ENCODE measurements at places on chromosomes 5 and 9. TPM values are rescaled to one million over a fixed set of nuclear protein-coding genes. Genes with fewer than 3 reads are reported as not detected.

GRCh38 chr5:125372694-125373631 lies 626.5 kb upstream of the ZNF608 start:
- H3K4me3 ChIP-seq: peak overlapping the region; percentile 59
- no peak for DNase-seq
- no peaks in the 10 kb centered on the region for H3K36me3 ChIP-seq
- peak overlapping the region; percentile 78 for H3K27ac ChIP-seq
- H3K27me3 ChIP-seq: peaks cover 7% of the 10 kb centered on the region
- peaks cover 67% of the 10 kb centered on the region for H3K4me1 ChIP-seq

The SPATA31E1 gene
- total RNA-seq: 0.71 TPM

The TMEM252 gene
- not detected for total RNA-seq

- H3K36me3 ChIP-seq: no peaks in the 10 kb centered on the region
- no peak overlapping the region for H3K27ac ChIP-seq
- H3K4me3 ChIP-seq: no peak overlapping the region
- H3K27me3 ChIP-seq: peaks cover 6% of the 10 kb centered on the region
- DNase-seq: no peak
- peaks cover 10% of the 10 kb centered on the region for H3K4me1 ChIP-seq
Measured at GRCh38 chr5:2131196-2131595, 248.5 kb upstream of the IRX4 start.

DNA sequence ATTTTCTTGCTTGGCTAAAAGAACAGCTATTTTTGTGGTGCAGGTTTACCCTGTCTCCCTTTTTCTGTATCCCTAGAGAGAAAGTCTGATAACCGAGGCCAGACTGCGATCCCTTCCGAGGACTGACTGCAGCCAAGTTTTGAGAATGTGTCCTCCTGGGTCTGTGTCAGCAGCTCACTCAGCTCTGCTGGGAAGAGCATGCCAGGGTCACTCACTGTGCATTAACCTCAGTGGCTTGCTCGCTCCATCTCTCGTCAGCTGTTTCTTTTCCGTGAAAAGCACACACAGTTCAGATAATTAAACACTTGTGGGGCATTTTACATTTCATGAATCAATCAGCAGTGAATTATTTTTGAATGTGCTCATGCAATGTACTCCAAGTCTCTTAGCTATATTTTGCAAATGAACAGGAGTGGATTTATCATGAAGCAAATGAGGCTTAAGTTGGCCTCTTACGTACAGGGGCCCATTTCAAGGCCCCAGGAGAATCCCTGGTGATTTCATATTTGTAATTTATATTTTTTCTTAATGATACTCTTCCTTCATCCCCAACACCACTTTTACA lies 252.1 kb downstream of the SMARCA2 start:
- no peak overlapping the region for H3K27ac ChIP-seq
- H3K4me1 ChIP-seq: peaks cover 3% of the 10 kb centered on the region
- no peak overlapping the region for H3K4me3 ChIP-seq

DNA sequence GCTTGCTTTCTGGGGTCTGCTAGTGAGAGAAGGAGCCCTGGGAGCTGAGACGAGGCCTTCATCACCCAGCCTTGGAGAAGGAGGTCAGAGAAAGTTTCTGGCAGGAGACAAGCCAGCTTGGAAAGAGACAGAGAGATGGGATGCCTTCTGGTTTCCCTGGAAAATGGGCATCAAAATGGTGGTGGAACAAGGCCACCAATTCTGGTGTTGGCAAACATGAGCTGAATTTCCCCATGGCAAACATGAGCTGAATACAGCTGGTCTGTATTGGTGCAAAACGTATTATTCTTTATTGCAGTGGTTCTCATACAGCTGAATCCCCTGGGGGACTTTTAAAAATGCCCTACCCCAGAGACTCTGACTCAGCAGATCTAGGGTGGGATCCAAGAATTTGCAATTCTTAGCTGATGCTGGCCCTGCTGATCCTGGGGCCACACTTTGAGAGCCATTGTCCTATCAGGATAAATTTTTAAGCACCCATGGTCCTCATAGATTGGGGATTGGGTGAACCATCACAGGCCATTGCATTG lies 39.1 kb upstream of the S1PR3 start:
- DNase-seq: no peak
- H3K4me3 ChIP-seq: no peak overlapping the region
- H3K4me1 ChIP-seq: peaks cover 12% of the 10 kb centered on the region
- no peak overlapping the region for H3K27ac ChIP-seq

- H3K4me1 ChIP-seq: peaks cover 5% of the 10 kb centered on the region
- no peak overlapping the region for H3K27ac ChIP-seq
- no peaks in the 10 kb centered on the region for H3K27me3 ChIP-seq
- H3K4me3 ChIP-seq: no peak overlapping the region
- H3K36me3 ChIP-seq: no peaks in the 10 kb centered on the region
Measured at GRCh38 chr5:136506131-136506530, 140.8 kb upstream of the TRPC7 start.

All from glutamatergic neuron (in vitro differentiated cells).